ENCODE measurements at places on chromosomes 13 and 19.
A peak's percentile ranks its signal among the peaks of the same experiment; 100 is the strongest.

- peak; percentile 55 for DNase-seq
These were observed 16.1 kb upstream of the MADCAM1 start for GRCh38 chr19:480016-480855.

DNA sequence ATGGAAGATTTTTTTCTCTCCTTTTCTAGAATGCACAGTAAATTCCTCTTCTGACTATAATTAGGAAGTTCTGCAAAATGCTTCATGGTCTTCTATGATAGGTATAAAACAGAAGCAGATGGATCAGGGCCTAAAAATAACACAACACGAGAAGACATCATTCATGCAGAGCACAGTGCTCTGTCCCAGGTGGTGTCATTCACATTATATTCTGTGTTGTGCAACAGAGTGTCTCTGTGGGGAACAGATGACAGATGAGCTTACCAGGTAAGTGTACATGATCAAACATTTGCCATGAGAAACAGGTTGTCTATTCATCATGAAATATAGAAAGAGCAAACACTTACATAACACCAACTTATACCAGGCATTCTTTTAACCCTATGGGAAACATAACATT lies 288.3 kb downstream of the KCTD12 start:
- DNase-seq: no peak

DNA sequence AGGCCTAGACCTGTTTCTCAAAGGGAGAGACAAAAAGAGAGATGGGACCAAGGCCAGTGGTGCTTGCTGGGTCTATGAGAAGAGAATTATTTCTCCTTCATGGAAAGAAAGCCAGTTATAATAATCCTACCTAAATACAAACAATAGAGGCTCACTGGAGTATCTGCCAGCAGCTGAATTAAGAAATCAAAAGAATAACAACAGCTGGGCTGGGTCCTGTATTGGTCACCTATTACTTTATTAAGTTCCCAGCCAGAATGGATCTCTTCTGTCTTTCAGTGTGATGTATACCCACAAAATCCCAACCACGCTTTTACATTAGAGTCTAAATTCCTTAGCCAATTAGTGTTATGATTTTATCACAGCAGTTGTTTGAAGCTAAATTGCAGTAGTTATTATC lies 297.8 kb upstream of the DACH1 start:
- no peak for DNase-seq

- DNase-seq: no peak
These were observed 6.1 kb upstream of the GMIP start for GRCh38 chr19:19649580-19649995.

- no peak for DNase-seq
These were observed 30.1 kb downstream of the WDFY2 start for GRCh38 chr13:51614350-51614786.

DNA sequence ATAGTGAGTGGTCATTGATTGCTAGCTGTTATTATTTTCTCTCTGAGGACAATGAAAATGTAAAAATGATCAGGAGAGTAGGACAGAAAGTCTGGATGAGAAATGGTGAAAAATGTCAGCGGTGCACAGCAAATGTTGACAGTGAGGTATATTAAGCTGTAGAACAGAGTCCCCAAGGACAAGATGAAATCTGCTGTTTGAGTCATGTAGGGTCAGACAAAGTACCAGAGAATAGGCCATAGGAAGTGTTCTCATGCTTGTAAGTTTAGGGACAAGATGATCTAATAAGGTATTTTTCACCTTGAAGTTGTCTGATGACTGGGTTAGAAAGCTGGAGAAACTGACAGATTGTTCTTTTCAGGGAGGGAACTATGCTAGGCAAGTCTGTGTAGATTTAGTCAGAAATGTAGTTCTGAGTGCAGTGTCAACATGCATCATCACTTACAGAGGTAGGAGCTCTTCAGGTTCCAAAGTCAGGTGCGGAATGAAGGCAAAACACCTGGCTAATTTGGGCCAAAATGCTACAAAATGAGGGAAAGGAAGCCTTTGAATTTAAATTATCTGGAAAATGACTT lies 369.3 kb downstream of the DLEU7 start:
- DNase-seq: no peak

DNA sequence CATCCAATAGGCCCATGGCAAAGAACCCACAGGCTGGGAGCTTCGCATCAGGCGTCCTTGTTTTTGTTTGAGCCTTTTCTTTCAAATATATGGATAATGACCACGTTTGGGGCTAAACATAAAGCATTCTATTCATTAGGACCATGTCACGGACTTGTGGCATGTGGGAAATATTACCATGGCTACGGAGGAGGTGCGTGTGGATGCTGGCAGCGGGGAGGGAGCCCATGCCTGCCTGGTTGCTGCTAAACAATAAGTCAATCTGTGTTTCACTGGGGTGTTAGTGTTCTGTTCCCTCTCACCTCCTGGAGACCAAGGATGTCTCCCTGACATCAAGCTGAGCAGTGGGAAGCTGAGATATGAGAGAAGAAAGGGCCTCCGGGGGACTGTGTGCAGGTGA lies 121.1 kb downstream of the IRS2 start:
- DNase-seq: no peak

GRCh38 chr13:65638572-65639168 lies 1591.5 kb downstream of the PCDH9 start:
- DNase-seq: peak; percentile 79

GRCh38 chr13:113547238-113547971 lies 37.1 kb upstream of the TFDP1 start:
- DNase-seq: peak; percentile 49
